ENCODE measurements at places on chromosomes 5 and 9. TPM values are rescaled to one million over a fixed set of nuclear protein-coding genes. Genes with fewer than 3 reads are reported as not detected.

GPRIN1 gene
- total RNA-seq: 0.51 TPM

DHFR gene
- total RNA-seq: 2.2 TPM

GRCh38 chr5:179803651-179804554, 2.8 kb downstream of the MGAT4B start:
- H3K27ac ChIP-seq: peak overlapping the region; percentile 89
- H3K4me3 ChIP-seq: no peak overlapping the region
- DNase-seq: no peak
- peaks cover 19% of the 10 kb centered on the region for H3K4me1 ChIP-seq

- H3K4me3 ChIP-seq: no peak overlapping the region
- H3K4me1 ChIP-seq: peaks cover 62% of the 10 kb centered on the region
- H3K36me3 ChIP-seq: no peaks in the 10 kb centered on the region
- no peaks in the 10 kb centered on the region for H3K27me3 ChIP-seq
- peak overlapping the region; percentile 93 for H3K27ac ChIP-seq
These were observed 53.7 kb upstream of the RPL26L1 start for GRCh38 chr5:172905346-172906140.

- H3K4me1 ChIP-seq: no peaks in the 10 kb centered on the region
- H3K27me3 ChIP-seq: no peaks in the 10 kb centered on the region
- no peak overlapping the region for H3K4me3 ChIP-seq
- H3K27ac ChIP-seq: no peak overlapping the region
- DNase-seq: no peak
These were observed 48.6 kb downstream of the UGCG start for GRCh38 chr9:111945216-111945615.

DNA sequence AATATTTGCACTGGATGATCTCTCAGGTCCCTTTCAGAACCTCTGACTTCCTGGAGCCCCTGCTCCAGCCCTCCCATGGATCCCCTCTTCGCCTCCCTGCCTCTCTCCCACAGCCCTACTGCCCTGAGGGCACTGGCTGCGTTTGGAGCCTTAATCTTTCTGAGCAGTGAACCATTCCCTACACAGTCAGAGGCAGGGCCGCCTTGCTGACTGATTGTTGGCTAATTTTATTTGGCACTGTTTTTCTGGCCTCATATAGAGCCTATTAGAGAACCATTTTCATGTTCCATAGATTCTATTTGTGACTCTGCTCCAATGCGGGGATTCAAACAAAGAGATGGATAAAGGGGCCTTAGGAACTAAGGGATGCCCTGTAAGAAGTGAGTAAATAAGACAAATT, 91.1 kb downstream of the BRINP1 start:
- no peak overlapping the region for H3K27ac ChIP-seq
- no peaks in the 10 kb centered on the region for H3K36me3 ChIP-seq
- DNase-seq: no peak
- H3K27me3 ChIP-seq: no peaks in the 10 kb centered on the region
- H3K4me3 ChIP-seq: no peak overlapping the region

DNA sequence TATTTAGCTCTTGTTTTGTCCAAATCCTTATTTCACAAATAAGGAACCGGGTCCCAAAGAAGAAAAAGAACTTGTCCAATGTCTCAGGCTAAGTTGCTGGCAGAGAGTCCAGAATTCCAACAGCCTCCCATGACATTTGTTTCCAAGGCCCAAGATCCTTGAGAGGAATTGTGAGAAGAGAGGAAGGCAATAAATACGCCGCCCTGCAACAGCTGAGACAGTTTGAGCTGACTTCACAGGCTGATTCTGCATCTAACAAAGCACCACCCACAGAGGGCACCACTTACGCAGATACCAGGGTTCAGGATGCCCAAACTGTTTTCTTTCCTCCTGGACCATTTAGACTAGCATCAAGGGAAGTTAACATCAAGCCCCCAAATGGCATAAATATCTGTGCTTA, 211.3 kb downstream of the FAM114A2 start:
- H3K27ac ChIP-seq: no peak overlapping the region
- peak; percentile 23 for DNase-seq
- no peaks in the 10 kb centered on the region for H3K36me3 ChIP-seq
- H3K27me3 ChIP-seq: no peaks in the 10 kb centered on the region
- no peak overlapping the region for H3K4me3 ChIP-seq
- no peaks in the 10 kb centered on the region for H3K4me1 ChIP-seq

- H3K36me3 ChIP-seq: no peaks in the 10 kb centered on the region
- H3K4me3 ChIP-seq: no peak overlapping the region
- H3K27me3 ChIP-seq: no peaks in the 10 kb centered on the region
- peak overlapping the region; percentile 24 for H3K27ac ChIP-seq
These were observed 612.1 kb downstream of the EBF1 start for GRCh38 chr5:158487664-158488063.

DNA sequence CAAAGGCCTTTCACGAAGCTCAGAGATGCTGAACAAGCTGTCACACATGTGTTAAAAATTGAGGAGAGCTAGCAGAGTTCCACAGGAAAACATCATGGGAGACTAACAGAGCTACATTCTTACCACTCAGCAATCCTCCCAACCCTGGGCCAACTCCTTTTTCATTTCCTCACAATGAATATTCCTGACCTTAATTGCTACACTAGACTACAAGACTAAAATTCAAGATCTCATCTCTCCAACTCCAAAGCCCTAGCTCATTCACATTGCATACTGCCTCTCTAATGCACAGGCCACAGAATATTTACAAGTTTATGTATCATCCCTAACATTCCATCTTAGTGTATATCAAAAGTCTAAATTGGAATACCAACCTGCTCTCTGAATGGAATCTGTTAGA, 21.2 kb downstream of the ERMP1 start:
- DNase-seq: no peak
- no peak overlapping the region for H3K27ac ChIP-seq
- no peaks in the 10 kb centered on the region for H3K36me3 ChIP-seq

SLC2A6 gene
- total RNA-seq: 0.98 TPM

PCDHGA1 gene
- total RNA-seq: 0.65 TPM

DNA sequence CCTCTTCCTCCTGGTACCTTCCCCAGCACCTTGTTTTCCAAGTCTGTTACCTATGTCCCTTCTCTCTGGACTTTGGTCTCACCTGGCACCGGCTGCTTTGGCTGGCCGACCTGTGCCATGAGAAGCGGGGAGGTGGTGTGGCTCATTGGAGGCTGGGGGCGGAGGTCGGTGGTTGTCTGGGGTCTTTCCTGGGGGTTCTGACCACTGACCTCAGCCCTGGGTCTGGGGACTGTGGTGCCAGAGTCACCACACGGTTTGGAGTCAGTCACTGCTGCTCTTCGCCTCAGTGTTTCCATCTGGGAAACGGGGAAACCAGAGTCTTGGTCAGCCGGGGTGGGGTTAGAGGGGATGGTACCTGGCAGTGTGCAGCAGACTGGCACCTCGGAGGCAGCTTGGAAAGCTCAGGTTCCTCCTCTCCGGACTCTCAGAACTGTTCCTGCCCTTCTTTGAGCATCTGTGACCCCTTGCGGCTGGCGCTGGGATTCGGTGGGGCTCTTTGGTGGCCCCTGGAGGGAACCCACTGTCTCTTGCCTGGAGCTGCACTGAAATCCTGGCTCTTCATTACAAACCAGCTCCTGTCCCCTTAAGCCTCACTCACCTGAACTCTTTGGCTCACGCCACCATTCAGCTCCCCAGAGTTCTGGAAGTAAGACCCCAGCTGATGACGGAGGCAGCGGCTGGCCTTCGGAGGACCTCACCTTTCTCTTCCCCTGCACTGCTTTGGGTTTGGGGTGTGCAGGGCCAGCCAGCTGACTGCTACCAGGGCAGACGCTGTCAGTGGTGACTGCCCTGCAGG, 4.1 kb upstream of the RXRA start:
- no peak overlapping the region for H3K4me3 ChIP-seq
- H3K36me3 ChIP-seq: no peaks in the 10 kb centered on the region
- H3K4me1 ChIP-seq: peaks cover 9% of the 10 kb centered on the region
- H3K27me3 ChIP-seq: no peaks in the 10 kb centered on the region

STING1 gene
- total RNA-seq: 10.1 TPM

GRCh38 chr5:55668356-55668755, 43.8 kb downstream of the SLC38A9 start:
- no peaks in the 10 kb centered on the region for H3K4me1 ChIP-seq
- DNase-seq: no peak
- H3K27me3 ChIP-seq: no peaks in the 10 kb centered on the region
- no peak overlapping the region for H3K27ac ChIP-seq

TERT gene
- total RNA-seq: not detected

MCC gene
- 6.8 TPM for total RNA-seq

DNA sequence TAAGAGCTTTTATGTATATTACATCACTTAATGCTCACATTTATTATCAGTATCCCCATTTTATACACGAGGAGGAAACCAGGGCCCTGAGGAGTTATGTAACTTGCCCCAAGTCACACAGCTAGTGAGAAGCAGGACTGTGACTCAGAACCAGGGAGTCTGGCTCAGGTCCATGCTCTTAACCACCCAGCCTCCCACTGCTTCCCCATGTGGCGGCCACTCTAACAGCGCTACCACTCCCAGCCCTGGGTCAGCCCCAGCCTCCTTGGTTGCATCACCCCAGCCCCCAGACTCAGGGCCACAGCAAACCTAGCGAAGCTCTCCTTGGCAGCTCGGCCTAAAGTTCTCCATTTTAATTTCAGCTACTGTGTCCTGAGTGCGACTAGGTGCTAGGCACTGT, 159.1 kb downstream of the PAX5 start:
- H3K4me3 ChIP-seq: no peak overlapping the region
- no peaks in the 10 kb centered on the region for H3K36me3 ChIP-seq
- H3K27ac ChIP-seq: no peak overlapping the region
- no peaks in the 10 kb centered on the region for H3K4me1 ChIP-seq
- no peaks in the 10 kb centered on the region for H3K27me3 ChIP-seq

GRCh38 chr5:179243333-179243732, 101.9 kb downstream of the ADAMTS2 start:
- no peaks in the 10 kb centered on the region for H3K36me3 ChIP-seq
- no peaks in the 10 kb centered on the region for H3K4me1 ChIP-seq
- peak; percentile 11 for DNase-seq
- no peak overlapping the region for H3K4me3 ChIP-seq
- H3K27me3 ChIP-seq: no peaks in the 10 kb centered on the region
- no peak overlapping the region for H3K27ac ChIP-seq

LCN9 gene
- total RNA-seq: not detected

RGMB gene
- 31.6 TPM for total RNA-seq

GRCh38 chr5:27810458-27810857, 772.1 kb upstream of the CDH9 start:
- no peaks in the 10 kb centered on the region for H3K27me3 ChIP-seq
- DNase-seq: no peak
- H3K27ac ChIP-seq: no peak overlapping the region
- no peaks in the 10 kb centered on the region for H3K36me3 ChIP-seq
